ENCODE measurements at places on chromosomes 16 and 17.

- DNase-seq, result no peak
These were observed 551 bp upstream of the MLX start for GRCh38 chr17:42566215-42566882.

- no peak for DNase-seq
These were observed 1.1 kb downstream of the CAMTA2 start for GRCh38 chr17:4986403-4986802.

- DNase-seq, result no peak
These were observed 25.6 kb downstream of the PIK3R6 start for GRCh38 chr17:8841844-8842243.

DNA sequence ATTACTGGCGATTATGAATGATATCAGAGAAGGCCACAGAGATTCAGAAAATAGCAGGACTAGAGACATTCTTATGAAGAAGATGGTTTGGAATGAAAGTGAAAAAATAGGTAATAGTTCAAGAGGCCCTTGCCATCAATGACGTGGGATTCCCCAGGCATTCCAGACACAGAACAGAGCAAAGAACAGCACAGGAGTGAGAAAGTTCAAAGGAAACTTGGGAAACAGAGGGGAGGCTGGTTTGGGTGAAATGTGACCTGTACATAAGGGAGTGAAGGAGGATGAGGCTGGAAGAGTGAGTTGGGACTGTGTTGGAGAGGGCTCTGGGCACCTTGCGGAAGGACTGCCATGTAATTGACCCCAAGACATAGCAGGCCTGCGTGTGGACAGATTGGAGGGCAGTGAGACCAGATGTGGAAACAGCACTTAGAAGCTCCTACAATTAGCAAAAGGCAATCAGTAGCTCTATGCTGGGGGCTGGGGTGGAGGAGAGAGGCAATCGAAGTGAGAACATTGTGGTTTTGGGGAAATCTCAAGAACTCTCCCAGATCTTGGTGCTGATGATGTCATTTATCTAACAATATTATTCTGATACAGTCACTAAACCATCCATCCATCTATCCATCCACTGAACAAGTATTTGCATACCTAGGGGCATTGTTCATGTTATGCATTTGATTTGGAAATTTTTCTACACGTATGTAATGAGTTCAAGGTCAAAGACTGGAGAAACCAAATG lies 365.3 kb upstream of the ZFHX3 start:
- DNase-seq, result no peak

GRCh38 chr16:72837846-72838585 lies 209.9 kb downstream of the ZFHX3 start:
- DNase-seq, result peak; percentile 61

- DNase-seq, result no peak
These were observed 38.3 kb upstream of the HAPSTR1 start for GRCh38 chr16:9053006-9053601.

DNA sequence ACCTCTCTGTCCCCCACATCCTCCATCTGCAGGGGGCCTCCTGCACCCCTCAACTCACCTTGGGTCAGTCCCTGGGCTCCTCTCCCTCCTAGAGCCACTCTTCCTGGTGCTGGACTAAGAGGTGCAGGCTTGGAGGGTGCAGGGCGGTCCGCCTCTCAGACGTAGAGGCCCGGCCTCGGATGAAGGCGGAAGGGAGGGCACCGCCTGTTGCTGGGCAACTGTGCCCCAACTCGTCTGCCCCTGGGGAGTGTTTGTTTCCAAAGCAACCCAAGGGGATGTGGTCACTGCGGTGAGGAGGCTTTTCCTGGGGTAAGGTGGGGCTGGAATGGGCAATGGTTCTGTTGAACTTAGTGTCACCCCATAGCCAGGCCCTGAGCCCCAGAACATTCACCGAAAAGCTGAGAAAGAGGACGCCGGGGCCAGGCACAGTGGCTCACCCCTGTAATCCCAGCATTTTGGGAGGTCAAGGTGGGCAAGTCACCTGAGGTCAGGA lies at the start of gene C16orf54:
Gene C16orf54, minus strand, starts transcription at position 138 of the 493 bp plus-strand sequence. CDS start 1,039 bp downstream, outside the sequence.
- no peak for DNase-seq

- DNase-seq, result no peak
These were observed 631 bp downstream of the EVI2A start for GRCh38 chr17:31320791-31321190.

- DNase-seq, result no peak
These were observed 6.8 kb downstream of the LDHD start for GRCh38 chr16:75109732-75110243.
